ENCODE measurements at places on chromosomes 4 and X.
A peak's percentile ranks its signal among the peaks of the same experiment; 100 is the strongest.

DNA sequence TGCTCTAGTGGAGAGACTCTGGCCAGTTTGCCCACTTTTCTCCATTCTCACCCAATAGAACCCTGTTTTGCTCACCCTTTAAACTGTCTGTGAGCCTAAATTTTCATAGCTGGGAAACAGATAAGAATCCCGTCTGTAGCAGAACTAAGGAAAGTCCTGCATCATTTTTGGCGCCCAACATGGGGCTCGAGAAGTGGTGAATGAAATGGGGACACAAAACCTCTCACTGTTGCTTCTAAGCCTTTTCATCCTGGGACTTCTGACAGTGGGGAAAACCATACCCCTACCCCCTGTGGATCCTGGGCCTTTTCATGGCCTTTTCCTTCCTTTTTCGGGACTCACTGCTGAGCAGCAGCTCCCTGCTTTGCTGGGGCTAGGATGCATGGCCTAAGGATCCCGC, 189.9 kb downstream of the INPP4B start:
- DNase-seq, result no peak

DNA sequence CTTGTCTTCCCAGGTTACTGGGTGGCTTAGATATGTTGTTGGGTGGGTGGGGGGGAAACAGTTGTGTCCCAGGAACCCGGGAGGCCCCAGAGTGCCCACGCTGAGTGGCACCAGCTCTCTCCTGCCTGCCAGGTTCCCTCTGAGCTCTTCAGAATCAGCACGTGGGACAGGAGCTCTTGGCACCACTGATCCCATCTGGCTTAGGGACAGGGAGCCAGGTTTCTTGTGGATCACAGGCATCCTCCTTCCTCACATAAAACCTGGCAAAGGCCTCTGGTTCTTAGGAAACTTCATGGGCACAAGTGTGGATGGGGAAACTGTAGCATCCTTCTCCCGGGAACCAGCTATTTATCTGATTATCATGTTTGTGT, 3.4 kb downstream of the GPR78 start:
- DNase-seq, result no peak

GRCh38 chr4:33302321-33302720, 2582.2 kb downstream of the PCDH7 start:
- no peak for DNase-seq

DNA sequence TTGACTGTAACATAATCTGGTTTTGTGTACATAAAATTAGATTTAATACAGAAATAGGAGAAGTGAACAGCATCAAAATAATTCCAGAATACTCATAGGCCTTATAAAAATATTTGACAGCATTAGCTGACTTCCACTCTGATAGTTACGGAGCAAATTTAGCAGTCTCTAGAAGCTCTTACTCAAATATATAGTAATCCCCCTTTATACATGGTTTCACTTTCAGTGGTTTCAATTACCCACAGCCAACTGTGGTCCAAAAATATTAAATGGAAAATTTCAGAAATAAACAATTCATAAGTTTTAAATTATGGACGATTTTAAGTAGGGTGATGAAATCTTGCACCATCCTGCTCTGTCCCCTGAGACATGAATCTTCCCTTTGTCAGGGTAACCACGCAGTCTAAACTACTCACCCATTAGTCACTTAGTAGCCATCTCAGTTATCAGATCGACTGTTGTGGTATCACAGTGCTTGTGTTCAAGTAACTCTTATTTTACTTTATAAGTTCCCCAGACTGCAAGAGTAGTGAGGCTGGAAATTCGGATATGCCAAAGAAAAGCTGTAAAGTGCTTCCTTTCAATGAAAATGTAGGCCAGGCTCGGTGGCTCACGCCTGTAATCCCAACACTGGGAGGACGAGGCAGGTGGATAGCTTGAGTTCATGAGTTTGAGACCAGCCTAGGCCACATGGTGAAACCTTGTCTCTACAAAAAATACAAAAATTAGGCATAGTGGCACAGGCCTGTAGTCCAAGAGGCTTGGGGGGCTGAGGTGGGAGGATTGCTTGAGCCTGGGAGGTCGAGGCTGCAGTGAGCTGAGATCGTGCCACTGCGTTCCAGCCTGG, 17.2 kb upstream of the RTL9 start:
- DNase-seq, result no peak

DNA sequence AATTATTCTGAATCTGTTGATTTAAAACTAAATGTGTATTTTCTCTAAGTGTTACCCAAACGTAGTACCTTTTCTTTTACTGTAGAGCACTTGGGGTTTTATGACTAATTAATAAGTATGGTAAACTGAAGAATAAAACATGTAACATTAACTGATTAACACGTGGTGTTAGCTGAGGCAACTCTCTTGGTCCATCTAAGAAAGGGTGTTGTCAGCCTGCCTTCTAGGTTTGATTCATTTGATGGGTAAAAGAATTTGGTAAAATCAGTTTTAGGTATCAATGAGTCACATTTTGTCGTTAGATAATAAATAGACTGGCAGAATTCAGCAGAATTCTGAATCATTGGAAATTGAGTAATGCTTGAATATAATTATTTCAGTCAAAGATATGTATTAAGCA, 99.7 kb downstream of the AFF1 start:
- DNase-seq, result no peak

DNA sequence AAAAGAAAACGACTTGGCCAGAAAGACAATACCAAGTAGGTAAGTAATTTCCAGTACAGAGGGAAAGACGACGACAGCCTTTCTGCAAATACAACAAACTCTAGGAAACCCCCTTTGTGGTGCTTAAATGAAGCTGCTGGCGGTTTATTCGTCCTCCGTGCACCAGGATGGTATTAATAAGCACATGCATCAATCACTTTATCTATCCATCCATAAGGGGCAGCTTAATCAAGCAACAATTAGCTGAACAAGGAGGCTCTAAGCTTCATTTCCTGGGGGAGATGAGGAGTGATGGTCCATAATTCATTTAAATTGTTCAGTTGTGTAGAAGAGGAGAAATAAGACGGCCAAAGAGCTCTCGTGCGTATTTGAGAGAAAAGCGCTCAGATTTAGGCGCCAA, 26.2 kb downstream of the IRF2 start:
- DNase-seq, result no peak

DNA sequence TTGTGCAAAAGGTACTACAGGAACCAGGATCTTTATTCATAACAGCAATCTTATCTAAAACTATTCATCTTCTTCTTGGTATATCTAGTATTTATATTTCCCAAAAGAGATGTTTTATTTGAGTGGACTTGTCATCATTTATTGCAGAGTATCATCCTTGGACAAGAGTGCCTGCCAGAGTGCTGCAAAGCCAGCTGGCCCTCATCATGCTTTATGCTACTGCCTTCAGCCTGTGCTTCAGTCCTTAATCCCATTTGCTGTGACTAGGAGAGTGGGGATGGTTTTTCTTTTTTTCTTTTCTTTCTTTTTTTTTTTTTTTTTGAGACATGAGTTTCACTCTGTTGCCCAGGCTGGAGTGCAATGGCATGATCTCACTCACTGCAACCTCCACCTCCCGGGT, 33.5 kb upstream of the ELF2 start:
- no peak for DNase-seq

DNA sequence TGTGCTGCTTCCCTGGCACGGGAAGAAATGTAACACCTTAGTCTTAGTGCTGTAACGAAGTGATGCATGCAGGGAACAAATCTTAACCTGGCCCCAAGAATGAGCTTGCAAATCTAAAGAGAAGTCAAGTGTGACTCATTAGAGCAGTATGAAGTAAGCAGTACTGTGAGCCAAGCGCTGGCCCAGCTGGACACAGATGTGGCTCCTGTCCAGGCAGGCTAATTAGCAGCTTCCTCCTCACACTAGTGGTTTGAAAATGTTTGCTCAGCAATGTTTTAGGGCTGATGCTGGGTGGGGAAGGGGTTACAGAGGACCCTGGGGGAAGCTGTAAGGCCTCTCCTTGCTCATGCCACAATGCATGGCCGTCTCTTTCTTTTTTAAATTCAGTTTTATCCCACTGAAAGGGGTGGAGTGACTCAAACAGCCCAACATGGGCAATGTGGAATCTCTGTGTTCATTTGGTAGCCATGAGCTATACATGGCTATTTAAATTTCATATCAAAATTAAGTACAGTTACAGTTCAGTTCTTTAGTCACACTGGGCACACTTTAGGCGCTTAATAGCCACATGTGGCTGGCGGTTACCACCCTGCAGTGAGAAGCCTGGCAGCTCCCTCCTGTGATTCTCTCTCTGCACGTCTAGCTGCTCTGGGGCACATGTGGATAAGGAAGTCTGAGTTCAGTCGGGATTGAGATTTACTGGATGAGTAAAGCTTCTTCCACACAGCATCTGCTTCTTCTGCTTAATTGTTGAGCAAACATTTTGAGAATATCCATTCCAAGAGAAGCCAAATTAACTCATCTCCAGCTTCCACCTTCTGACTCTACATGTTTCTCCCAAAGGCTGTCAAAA, 48.8 kb downstream of the MAP7D2 start:
- DNase-seq, result peak; percentile 35

GRCh38 chr4:98838531-98838930, 90.4 kb downstream of the EIF4E start:
- DNase-seq, result no peak

DNA sequence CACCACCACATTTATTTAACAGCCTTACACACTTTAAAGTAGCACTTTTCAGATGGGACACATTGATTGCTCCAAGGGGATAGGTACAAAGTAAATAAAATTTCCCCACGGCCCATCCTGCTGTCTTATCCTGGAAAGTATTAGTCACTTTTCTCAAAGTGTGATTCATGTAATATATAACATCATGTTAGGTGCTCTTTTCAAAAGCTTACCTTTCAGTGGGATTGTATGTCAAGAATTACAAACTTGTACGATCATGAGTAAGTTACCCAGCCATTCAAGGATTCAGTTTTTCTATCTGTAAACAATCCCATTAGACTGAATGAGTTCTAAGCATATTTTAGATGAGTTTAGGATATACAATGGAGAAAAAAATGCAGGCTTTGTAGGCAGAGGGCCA, 876.6 kb upstream of the GRID2 start:
- DNase-seq, result no peak

GRCh38 chr4:112147697-112148096, 2.4 kb downstream of the FAM241A start:
- DNase-seq, result no peak

- DNase-seq, result no peak
Observed at GRCh38 chr4:8171984-8172924, 13.6 kb upstream of the ABLIM2 start.

- no peak for DNase-seq
Observed at GRCh38 chr4:57442831-57443291, 332.7 kb upstream of the IGFBP7 start.

DNA sequence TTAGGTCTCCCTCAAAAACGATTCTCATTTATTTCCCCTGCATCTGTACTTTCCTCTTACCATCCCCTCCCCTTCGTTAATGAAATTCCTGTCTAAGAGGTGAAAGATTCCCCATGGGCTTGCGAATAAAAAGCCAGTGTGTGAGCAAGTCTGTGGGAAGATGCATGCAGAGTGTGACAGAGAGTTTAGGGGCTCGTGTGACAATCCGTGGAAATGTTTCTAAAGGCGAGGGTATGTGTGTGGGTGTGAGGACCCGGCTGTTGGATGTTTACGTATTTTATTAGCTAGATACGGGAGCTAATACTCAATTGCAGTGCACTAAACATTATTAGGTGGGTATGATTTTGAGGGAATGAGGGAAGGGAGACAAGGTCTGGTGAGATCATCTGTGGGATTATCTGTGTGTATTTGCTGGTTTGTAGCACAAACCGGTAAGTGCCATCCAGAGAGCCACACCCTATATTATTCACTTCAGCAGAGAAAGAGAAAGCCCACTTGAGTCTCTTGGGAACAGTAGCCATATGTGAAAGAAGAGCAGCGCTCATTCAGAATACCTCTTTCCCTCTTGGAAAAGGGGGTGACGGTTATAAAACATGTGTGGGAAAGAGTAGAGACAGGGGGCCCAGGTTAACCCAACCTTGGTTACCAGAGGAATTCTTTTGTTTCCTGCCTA, 893 bp upstream of the HOPX start:
- no peak for DNase-seq

- DNase-seq, result peak; percentile 58
Observed at GRCh38 chrX:130916636-130917422, 13.8 kb upstream of the ENOX2 start.

DNA sequence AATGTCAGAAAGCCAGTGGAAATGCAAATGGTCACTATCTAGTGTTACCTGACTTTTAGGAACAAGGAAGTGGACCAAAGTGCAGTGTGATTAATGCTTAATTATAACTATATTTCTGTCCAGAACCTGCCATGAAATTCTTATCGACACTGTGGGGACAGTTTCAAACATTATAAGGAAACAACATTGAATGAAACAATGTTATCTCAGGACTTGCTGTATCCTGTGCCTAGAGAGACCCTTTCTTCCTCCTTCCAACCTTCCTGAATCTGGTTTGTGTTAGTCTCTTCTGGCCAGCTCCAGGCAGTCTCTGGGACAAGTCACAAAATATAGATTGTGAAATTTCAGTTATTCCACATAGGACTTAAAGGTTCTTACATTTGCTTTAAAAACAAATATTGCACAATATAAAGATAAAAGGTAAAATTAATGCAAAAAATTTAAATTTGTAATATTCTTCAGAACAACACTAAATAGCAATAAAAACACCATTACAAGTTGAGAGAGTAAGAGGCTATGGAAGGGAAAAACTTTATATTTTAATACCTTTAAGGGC, 203.4 kb downstream of the ZNF674 start:
- DNase-seq, result no peak

DNA sequence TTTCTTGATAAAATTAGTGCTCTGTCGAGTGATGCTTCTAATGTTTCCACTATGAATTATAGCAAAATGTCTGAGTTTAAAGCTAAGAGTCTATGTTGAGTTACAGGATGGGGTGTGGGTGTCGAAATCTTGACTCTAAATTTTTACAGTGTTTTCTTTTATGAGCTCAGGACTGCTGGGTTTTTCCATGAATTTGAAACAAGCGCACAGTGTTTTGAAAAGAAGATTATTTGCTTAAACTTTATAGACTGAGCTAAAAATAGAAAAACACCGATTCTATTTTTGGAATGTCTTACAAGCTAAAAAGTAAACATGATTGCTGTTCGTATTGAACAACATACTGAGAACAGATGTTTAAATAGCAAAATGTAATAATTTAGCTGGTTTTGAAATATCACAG, 7.5 kb downstream of the PTTG2 start:
- no peak for DNase-seq

GRCh38 chrX:50483283-50483682, 12.7 kb upstream of the DGKK start:
- no peak for DNase-seq

GRCh38 chr4:115274545-115274944, 161.1 kb upstream of the NDST4 start:
- DNase-seq, result no peak

- DNase-seq, result no peak
Observed at GRCh38 chr4:93831716-93832496, 3.4 kb downstream of the ATOH1 start.

GRCh38 chrX:111262086-111262485, 8.2 kb downstream of the CAPN6 start:
- no peak for DNase-seq

DNA sequence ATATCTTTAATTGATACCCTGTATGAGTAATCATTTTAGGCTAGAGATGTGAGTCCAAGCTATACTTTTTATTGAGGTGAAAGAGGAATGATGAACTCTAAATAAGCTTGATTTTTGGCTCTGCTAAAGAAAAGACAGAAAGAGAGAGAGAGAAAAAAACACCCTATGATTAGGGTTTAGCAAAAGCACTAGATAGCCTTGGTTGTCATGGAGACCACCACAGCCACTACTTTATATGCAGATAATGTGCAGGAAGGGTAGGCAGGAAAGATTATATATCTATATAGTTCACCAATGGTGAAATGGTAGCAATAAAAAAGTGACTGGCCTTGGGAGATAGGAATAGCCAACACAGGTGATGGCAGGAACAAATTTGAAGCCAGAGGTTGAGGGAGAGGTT, 69.9 kb upstream of the CAMK2D start:
- peak; percentile 53 for DNase-seq
